ENCODE measurements at places on chromosomes 11 and 22.

- no peak for DNase-seq
Observed at GRCh38 chr11:132814410-132814809, 717.9 kb downstream of the OPCML start.

DNA sequence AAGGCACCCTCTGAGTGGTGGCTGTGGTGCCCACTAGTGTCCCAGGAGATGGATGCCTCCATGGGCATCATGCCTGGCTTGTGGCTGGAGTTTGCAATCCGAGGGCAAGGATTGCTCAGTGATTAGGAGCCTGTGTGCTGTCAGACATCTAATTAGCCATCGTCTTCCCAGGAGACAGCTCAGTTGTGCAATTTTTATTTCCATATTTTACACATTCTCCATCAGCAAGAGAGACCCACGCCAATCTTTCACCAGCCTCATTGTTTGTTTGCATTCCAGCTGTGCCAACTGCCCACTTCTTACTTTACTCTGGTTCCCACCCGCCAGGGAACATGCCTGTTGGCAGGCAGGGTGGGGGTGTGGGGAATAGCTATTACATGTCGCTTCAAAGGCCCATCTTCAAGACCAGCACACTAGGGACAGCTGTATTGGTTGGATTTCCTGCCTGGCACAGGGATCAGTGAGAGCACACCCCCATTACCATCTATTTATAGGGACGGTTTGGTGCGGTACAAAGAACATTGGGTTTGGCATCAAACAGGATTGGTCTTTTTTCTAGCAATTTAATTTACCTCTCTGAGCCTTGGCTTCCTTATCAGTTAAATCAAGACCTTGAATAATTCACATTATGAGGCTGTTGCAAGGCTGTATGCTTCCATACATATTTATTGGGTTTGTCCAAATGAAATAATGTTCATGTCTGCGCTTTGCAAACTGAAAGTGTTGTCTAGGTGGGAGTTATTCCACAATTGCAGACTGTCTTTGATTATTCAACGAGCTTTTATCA lies 80.7 kb upstream of the NAV2 start:
- DNase-seq = peak; percentile 13

DNA sequence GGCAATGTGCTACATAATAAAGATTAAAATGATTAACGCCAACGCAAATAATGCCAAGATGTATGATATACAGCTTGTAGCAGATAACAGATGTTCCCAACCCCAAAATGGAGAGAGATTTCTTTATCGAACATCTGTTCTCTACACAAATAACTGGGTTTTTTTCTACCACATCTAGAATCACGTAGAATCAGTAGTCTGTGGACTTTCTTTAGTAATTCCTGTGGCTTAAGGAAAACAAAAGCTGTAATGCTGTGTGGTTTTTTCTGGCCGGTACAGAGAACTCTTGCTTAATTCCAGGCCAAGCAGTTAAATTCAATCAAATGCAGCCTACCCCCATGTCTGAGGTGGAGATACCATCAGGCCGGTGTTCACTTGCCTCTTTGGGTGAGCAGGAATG lies 303.4 kb downstream of the FAT3 start:
- peak; percentile 88 for DNase-seq

- DNase-seq = no peak
Observed at GRCh38 chr11:95081010-95081409, 8.6 kb upstream of the ENDOD1 start.

DNA sequence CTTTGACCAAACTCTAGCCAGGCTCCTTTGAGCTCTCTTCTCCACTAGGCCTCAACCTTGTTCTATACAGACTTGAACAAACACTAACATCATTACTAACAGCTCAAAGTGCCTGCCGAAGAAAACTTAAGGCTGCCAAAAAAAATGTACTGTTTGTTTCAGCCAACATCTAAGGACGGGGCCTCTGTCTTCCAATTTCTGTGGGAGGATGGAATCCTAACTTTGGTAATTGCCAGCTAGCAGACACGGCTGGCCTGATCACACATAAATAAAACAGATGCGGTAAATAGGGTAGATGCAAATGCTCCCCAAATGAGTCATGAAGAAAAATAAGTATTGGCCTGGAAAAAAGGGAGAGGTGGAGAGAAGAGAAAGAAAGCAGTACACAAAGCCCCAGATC lies 394.3 kb downstream of the TMEM135 start:
- DNase-seq = peak; percentile 51

- no peak for DNase-seq
Observed at GRCh38 chr11:119687373-119688046, 41.5 kb downstream of the NECTIN1 start.
